ENCODE measurements at places on chromosomes 12 and 14.

DNA sequence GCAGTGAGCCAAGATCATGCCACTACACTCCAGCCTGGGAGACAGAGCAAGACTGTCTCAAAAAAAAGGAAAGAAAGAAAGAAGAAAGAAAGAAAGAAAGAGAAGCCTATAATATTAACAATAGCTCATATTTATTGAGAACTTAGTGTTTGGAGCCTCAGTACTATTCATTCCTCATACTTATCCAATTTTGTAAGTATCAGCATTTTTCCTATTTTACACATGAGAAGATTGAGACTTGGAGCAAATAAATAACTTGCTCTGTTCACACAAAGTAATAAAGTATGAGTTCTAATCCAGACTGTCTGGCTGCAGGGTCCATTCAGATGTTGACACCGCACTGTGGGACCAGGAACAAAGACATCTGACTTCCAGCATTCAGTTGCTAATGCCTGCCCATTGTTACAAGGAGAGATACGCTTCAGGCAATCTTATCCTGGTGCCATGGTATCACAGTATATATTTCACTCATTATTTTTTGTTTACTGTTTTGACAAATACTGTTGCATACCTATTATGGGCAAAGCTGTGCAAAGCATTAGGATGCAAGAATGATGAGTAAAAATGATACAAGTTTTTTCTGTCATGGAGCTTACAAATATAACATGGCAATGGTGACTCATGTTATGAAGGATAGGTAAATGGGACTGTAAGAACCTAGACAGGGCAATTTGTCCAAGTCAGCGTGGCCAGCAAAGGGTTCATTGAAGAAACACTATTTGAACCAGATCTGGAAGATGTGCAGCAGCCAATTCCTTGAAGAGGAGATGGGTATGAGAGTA is 21.4 kb upstream of the TMTC2 start:
- no peak for DNase-seq

GRCh38 chr14:61611880-61612630 is 83.3 kb upstream of the HIF1A start:
- DNase-seq, result no peak

DNA sequence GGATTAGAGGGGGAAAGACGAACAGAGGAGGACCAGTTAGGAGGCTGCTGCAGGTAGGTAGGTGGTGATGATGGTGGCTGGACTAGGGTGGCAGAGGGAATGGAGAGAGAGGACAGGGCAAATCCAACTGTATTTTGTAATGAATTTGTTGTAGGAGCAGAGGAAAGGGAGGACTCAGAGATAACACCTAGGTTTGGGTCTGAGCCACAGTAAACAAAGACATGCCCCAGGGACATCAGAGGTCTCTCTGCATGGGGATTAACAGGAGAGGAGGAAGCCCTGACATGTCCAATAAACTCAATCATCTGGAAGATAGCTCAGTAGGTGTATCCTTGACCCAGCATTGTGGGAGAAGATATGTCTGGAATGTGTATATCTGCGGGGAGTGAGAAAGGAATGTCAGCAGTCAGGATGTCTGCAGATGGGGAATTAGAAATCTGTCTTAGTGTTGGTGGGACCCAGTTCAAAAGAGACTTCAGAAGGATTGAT is 4.7 kb upstream of the SLC48A1 start:
- DNase-seq, result no peak

- no peak for DNase-seq
Measured at GRCh38 chr12:95962222-95962621, 19.1 kb downstream of the AMDHD1 start.

- no peak for DNase-seq
Measured at GRCh38 chr12:52903285-52903854, 1.5 kb downstream of the KRT8 start.

GRCh38 chr12:44775901-44776300 is 100.2 kb downstream of the NELL2 start:
- no peak for DNase-seq

GRCh38 chr12:108699955-108700563 is 31.3 kb downstream of the CORO1C start:
- no peak for DNase-seq

DNA sequence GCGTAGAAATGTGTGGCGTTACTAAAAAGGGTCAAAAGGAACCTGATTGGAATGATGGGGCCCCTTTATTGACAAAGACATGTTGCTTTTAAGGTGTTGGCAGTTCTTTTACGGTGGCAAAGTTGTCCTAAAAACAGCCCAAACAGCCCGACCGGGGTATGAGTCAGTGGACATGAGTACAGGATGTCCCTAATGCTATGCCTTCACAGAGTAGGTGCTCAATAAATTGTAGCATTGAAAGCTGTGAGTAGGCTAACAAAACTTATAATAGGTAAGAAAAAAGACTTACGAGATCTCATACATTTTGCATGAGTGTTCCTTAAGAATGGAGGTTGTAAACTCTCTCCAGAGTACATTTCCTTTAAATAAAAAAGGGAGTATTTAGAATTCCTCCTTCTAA is 2.6 kb downstream of the ELK3 start:
- DNase-seq, result no peak

- DNase-seq, result no peak
Measured at GRCh38 chr12:68334132-68334531, 2.0 kb upstream of the MDM1 start.

DNA sequence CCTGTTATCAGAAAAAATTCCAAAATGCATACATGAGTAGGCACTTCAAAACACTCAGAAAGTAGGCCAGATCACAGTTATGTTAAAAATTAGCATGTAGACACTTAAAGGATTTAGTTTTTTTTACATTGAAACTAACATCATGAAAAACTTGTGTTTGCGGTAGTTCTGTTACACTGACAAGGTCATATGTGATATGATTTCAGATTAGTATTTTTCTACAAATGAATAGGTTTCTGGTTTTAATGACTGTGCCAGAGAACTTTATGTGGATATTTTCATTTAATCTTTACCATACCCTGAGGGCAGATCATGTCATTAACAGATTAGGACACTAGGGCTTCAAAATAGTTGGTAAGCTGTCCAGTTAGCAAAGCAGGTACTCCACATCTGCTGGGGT is 20.7 kb downstream of the YARS2 start:
- DNase-seq, result no peak

- no peak for DNase-seq
Measured at GRCh38 chr12:77337362-77337761, 272.0 kb upstream of the E2F7 start.

- no peak for DNase-seq
Measured at GRCh38 chr14:88342980-88343379, 19.9 kb upstream of the KCNK10 start.

DNA sequence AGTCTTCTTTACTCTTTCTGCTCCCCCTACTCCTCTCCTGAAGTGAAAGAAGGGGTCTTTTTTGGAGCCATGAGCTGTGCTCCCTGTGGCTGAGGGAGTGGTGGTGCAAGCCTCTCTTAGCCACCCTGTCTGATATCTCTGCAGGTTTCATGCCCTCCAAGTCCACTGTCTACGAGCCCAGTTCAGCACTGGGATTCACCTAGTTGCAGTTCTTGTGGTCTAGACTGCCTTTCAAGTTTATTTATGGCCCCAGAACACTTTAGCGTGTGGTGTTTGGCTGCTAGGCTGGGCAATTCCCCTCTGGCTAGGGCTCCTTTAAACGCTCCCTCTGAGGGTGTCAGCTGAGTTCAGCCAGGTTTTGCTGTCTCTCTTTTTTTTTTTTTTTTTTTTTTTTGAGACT is 908.6 kb downstream of the TRHDE start:
- no peak for DNase-seq

- no peak for DNase-seq
Measured at GRCh38 chr14:64691376-64691775, 12.8 kb upstream of the PLEKHG3 start.

- DNase-seq, result no peak
Measured at GRCh38 chr14:73759183-73759713, 45.1 kb upstream of the PNMA1 start.

GRCh38 chr12:68344126-68344525 is 12.0 kb upstream of the MDM1 start:
- DNase-seq, result no peak

DNA sequence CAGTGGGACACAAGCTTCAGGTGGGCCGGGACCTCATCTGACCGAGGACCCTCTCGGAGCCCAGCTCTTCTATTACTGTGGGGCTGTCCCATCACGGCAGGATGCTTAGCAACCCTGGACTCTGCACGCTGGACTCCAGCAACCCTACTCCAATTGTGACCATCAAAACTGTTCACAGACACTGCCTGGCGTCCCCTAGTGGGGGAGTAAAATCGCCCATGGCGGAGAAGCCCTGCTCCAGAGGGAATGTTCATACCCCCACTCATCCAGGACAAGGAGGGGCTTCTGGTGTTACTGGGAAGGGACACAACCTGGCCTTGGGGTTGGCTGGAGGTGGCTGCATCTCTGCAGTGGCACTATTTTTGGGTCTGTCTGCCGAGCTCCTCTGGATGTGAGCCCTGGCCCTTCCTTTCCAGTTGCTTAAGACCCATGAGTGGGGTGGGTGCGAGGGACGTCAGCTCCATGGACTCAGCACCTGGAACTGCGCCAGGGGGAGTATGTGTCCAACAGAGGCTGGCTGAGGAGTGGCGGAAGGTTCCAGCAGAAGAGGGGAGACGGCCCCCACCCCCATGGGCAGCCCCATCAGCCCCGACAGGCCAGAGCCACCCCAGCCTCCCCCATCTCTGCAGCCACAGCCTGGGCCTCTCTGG is 103.8 kb downstream of the RFLNA start:
- DNase-seq, result no peak

DNA sequence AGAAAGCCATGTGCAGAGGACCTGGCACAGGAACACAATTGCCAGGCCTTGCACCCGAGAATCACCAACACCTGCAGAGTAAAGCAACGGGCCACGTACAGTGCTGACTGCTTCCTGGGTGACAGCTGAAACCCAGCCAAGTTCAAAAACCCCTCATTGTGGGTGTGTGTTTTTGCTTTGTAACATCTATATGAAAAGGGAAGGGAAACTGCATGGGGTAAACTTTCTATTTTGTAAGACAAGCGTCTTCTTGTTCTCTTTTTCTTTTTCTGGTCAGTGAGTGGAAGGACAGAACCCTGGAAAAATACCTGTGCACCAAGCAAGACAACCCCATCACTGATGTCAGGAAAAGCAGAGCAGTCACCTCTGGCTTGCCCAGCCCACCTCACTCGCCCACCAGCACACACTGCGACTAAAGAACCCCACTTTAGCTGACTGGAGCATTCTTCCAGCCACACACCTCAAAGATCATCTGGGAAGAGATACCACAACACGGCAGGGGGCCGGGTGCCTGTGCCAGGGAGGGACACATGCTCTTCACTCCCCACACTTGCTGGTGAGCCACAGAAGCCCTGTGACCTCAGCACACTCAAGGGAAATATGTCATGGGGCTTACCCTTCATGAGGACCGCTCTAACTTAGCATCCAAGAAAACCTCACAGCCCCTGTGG is 172.3 kb downstream of the NDUFA12 start:
- DNase-seq, result no peak

- DNase-seq, result no peak
Measured at GRCh38 chr12:106090591-106091445, 47.9 kb downstream of the NUAK1 start.

DNA sequence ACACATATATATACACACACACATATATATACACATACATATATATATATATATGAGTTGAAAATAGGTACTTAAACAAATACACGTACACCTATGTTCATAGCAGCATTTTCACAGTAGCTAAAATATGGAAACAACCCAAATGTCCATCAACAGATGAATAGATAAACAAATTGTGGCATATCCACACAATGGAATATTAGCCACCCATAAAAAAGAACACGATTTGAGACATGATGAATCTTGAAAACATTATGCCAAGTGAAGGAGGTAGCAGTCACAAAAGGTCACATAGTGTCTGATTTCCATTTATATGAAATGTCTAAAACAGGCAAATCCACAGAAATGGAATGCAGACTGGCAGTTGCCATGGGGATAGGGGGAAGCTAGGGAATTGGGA is 276.3 kb downstream of the KSR2 start:
- no peak for DNase-seq

GRCh38 chr12:64088431-64089349 is 133.4 kb downstream of the KICS2 start:
- peak; percentile 99 for DNase-seq

- DNase-seq, result no peak
Measured at GRCh38 chr12:92028441-92028709, 117.3 kb downstream of the BTG1 start.

- DNase-seq, result no peak
Measured at GRCh38 chr12:117875744-117876435, 92.9 kb downstream of the KSR2 start.

DNA sequence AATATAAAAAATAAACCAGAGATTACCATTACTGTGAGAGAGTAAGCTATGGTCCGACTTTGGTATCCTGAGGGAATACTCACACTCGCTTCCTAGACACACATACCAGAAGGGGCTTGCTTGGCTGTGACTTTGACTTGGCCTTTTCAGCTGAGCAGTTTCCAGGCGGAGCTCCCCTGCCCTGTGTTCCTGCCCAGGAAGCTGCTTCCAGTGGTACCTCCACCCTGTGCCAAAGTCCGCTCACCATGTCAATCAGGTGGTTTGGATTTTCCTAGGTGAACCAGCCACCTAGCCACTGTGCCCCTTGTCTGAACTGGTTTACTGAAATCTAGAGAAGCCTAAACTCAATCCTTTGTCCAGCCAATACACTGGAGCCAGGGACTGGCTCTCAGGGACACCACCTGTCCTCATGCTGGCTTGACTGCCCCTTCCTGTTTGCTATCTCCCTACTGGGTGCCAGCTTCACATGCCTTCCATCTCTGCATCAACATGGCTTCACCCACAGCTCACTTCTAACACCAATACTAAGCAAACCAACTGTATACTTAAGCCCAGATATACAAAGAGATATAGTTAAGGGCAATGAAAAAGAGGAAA is 28.6 kb downstream of the MAX start:
- DNase-seq, result no peak

DNA sequence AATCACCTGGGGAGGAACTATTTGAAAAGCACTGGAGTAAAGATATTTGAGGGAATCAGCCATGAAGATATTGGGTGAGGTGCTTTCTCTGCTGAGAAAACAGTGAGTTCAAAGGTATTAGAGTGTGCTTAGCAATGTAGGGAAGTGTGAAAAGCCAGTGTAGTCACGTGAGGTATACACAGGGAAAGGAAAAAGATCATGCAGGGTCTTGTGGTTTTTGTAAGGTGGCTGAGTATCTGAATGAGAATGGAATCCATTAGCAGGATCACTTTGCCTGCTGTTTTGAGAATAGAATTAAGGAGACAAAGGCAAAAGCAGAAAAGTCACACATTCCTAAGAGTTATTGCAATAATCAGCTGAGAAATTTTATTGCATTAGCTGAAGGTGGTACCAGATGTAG is 193.0 kb downstream of the PIK3C2G start:
- no peak for DNase-seq

DNA sequence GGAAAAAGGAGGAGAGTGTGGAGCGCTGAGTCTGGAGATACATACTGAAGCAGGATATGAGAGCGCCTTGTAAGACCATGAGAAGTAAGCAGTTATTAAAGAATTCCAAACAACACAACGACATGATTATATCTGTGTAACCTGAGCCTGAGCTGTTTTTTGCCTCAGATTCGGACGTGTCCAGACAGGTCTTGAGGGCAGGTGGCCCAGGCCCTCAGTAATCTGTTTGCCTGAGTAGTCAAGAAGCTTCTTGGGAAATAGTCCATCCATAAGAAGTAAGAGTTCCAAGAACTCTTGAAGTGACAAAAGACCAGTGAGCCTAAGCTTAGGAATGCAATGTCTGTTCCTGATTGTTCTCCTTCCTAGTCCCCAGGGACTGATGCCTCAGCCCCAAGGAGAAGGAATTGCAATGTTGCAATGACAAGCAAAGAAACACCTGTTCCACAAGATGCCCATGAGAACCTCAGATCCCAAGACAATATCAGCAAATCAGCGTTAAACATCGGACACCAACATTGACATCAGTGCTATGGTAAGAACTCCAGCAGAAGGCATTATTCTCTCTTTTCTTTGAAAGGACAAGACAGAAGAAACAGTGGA is 34.7 kb upstream of the ADAMTS20 start:
- no peak for DNase-seq

All from GOT3 (cell line).